NCI-H774 (cell line): ENCODE measurements at places on chromosomes 12 and 14.
A peak's percentile ranks its signal among the peaks of the same experiment; 100 is the strongest.

DNA sequence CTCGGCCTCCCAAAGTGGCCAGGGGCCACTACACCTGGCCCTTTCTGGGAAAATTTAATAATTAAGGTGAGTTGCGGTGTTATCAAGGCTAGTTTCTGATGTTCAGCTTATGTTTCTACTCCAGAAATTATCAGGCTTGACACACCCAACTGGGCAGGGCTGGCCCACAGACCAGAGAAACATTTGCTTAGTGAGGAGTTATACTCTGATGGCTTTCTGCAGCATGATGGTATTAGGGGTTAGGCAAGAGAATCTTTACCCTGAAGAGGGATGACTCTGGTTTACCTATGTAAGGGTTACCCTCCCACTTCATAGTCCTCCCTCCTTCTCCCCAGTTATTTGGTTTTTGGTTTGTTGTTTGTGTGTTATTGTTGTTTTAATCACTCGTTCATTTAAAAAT is 24.5 kb upstream of the HECTD1 start:
- DNase-seq, result no peak

- DNase-seq, result no peak
These were observed 3.8 kb downstream of the SRSF9 start for GRCh38 chr12:120465756-120466155.

- peak; percentile 61 for DNase-seq
These were observed 92.0 kb downstream of the SCARB1 start for GRCh38 chr12:124771462-124772288.

- DNase-seq, result peak; percentile 16
These were observed 94.4 kb upstream of the PLEKHG7 start for GRCh38 chr12:92608151-92609091.

GRCh38 chr12:4148418-4149056 is 125.0 kb upstream of the CCND2 start:
- DNase-seq, result no peak

GRCh38 chr14:87122166-87122565 is 870.8 kb downstream of the GALC start:
- no peak for DNase-seq

DNA sequence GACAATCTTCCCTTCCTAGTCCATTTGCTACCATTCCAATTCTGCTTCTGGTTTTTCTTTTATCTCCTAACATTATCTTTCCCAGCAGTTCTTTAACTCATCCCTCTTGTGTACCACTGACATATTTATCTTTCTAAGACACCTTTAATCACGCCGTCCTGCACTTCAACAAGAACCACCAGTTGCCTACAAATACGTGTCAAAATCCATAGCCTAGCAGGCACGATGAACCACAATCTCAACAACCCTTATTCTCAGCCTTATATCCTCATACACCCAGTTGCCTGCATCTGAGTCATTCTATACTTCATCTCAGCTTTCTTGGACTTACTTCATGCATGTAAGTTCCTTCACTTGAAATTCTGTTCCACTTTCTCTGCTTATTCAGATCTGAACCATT is 16.4 kb upstream of the ST8SIA1 start:
- DNase-seq, result no peak

- no peak for DNase-seq
These were observed 21.4 kb downstream of the AGAP2 start for GRCh38 chr12:57717131-57717530.

DNA sequence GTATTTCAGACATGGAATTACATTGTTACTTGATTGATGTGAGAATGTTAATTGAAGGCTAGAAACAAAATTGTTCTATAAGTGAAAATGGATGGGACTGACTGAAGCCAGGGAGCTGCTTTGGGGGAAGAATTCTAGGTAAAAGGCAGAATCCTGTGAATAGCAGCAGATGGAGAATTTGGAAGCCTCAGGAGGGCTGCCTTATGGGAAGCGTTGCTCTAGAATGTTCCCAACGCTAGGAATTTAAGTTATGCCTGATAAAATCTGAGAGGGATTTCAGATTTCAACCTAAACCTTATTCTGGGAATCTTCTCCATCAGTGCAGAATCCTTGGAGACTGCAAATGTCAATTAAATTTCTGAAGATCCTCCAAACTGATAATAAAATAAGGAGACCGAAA is 858.2 kb upstream of the FLRT2 start:
- no peak for DNase-seq

- no peak for DNase-seq
These were observed 9.5 kb downstream of the REM2 start for GRCh38 chr14:22892488-22892887.

DNA sequence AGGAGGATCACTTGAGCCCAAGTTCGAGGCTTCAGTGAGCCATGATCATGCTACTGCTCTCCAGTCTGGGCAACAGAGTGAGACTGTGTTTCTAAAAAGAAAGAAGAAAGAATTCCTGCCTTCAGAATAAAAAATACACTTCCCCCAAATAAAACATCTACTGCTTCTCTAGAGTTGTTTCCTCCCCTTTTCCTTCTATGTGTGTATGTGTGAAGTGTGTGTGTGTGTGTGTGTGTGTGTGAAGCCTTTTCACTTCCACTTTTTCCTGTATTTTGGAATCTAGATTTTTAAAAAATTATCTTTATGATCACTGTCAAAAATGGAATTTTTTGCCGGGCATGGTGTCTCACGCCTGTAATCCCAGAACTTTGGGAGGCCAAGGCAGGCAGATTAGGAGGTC is 12.6 kb upstream of the SNX6 start:
- no peak for DNase-seq

DNA sequence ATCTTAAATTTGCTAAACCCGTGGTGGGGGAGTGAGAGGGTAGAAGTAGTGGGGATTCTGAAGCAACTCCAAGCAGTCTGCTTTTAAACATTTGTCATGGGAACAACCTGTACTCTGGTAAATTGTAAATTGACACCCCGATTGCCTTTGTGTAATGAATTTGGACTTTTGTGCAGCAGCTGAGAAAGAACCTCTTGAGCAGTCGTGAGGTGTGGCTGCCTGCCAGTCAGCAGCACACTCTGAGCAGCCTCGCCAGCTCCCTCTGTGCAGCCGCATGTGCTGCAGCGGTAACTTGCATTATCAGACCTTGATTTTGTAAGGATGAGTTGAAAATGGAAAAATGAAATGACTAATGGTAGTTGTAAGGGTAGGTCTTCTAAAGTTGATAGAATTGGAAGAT is 74.3 kb downstream of the SUSD6 start:
- DNase-seq, result peak; percentile 63

DNA sequence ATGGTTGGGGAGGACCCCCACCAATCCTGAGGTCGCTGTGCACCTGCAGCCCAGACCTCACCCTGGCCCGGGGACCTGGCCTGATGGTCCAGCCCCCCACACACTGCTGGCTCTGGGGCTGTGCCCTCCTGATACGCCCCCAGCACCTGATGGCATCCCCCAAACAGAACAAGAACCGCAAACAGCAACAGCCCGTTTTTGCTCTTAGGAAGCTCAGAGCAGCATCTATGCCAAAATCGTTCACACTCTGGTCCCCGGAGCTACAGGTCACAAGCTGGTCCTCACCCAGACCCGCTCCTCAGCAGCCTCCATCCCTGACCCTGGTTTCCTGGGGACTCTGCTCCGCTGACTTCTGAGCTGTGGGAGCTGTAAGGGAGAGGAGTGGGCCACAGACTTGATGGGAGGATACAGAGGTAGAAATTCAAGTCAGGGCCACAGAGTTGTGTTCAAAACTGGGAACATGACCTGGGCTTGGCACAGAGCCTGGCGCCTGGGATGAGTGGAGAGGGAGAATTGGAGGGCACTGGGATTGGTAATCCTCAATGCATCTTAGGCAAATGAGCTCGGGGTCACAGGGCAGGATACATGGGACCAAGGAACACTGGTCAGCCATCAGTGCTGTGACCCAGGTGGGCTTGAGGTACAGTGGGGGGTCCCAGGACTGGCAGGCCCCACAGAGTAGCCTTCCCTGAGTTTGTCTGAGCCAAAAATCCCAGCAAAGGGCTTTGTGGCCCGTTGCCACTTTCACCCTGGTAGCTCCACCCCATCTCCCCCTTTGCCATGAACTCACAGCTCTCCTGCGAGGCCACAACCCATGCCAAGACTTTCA is 170.9 kb upstream of the RTL1 start:
- no peak for DNase-seq

- no peak for DNase-seq
These were observed 251.1 kb upstream of the BTG1 start for GRCh38 chr12:92396647-92397252.

DNA sequence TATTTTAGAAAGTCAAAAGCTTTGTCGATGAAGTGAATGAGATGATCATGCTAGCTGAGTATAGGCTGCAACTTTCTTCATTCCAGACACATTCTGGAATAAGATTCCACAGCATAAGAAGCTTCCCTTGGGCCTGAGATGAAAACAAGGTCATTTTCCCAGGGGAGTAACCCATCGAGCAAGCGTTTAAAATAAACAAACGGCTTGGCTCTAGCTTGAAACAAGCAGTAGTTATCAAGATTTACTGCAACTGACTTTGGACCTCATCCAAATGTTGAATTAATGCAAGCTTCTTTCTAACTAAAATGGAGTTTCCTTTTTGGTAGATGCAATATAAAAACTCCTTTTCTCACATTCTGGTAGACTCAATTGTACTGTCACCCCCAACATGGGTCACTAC is 23.0 kb downstream of the KCNJ8 start:
- DNase-seq, result no peak

- no peak for DNase-seq
These were observed 127.0 kb upstream of the SSTR1 start for GRCh38 chr14:38080696-38081095.

DNA sequence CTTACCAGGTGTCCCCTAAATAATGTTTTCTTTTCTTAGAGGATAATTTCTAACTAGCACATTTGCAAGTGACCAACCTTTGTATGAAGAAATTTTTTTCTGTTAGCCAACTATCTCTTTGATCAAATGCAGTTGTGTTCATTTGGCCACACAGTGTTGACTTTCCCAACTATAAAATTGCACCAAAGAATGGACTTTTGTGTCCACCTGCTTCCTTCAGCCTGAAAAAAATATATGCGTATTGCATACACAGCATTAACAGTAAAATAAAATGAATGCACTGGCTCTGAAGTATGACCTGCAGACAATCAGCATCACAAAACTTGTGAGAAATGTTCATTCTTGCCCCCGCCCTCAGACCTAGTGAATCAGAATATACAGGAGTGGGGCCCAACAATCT is 342.0 kb downstream of the SEC23A start:
- DNase-seq, result no peak

DNA sequence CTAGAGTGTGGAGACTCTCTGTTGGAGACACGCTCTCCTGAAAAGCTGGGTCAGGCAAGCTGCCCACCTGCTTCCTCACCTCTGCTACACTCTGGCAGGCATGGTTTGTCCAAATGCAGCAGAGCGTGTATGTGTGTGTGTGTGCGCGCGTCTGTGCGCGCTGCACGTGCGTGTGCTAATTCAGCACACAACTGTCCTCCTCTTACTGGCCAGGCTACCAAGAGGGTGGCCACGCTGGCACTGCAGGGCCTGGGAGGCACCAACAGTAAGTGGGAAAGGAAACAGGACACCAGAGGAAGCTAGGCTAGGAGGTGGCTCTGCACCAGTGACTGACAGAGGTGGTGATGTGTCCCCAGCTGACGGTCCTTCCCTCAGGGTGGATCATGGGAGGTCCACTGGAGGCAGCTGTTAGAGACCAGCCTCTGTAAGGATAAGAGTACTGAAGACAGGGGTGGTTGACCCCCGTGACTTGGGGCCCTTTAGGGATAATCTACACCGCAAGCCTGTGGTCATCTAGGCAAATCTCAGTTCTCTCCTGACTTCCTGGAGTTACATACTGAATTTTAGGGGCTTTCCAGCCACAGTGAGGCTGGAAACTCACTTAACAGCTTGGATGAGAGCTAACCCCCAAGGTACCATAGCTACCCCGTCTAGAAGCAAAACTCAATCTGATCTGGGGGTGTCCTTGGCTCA is 15.6 kb upstream of the TFCP2 start:
- DNase-seq, result no peak

DNA sequence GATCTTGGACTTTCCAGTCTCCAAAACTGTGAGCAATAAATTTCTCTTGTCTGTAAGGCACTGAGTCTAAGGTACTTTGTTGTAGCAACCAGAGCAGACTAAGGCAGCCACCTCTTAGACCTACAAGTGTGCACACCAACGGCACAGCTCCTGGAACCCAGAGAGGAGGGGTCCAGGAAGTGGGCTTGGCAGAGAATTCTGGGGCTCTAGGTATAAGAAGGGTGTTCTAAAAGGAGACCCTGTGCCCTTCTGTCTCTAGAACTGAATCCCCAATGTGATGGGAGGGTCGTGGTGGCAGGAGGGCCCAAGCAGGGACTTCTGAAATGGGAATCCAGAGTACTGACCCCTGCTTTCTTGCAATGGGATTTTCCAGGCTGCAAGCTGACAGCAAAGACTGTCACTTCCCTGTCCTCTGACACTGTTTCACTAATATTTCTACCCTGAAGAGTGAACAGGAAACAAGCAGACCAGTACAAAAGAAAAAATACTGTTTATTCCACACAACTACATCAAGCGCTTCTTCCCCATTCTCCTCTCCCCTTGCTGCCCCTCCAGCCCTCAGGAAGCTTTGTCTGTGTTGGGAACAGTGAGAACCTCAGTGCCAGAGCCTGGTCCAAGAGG is 13.6 kb upstream of the TFCP2 start:
- no peak for DNase-seq
